ENCODE measurements at places on chromosomes 1 and 21. TPM values are rescaled to one million over a fixed set of nuclear protein-coding genes. Genes with fewer than 3 reads are reported as not detected.

- H3K4me3 ChIP-seq, result no peak overlapping the region
- H3K4me1 ChIP-seq, result peaks cover 4% of the 10 kb centered on the region
- no peaks in the 10 kb centered on the region for H3K36me3 ChIP-seq
- no peaks in the 10 kb centered on the region for H3K27me3 ChIP-seq
Observed at GRCh38 chr1:94676686-94677085, 135.1 kb upstream of the F3 start.

DNA sequence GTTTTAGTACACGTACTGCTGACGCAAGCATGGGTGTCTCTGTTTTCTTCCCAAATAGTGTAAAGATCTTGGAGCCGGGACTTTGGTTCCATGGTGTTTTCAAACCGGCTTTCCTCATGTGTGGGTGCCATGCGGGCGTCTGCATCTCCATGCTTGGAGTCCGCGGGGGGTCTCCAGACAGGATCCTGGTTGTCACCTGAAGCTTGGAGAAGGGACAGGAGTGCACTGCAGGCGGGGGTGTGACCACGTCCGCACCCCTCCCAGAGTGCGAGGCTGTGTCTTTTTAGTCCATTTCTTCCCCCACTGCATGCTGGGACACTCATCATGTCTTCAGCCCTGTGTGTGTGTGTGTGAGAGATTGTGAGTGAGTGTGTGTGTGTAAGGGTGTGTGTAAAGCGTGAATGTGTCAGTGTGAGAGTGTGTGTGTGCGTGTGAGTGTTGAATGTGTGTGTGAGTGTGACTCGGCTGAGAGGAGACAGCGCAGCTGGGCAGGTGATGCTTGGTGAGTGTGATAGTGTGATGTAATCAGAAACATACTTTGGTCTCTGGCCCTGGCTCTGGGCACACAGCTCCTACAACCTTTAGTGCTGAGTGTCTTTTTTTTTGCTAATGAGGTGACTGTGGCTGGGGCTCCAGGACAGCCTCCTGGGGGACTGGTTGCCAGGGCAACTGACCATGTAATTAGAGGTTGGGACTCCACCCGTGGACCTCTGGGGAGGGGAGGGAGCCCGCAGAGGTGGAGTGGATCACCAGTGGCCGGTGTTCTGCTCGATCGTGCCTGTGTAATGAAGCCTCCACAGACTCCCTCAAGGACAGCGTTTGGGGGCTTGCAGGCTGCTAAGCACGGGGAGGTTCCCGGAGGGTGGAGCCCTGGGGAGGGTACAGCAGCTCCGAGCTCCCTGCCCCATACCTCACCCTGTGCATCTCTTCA lies 55.1 kb downstream of the AGPAT3 start:
- H3K4me3 ChIP-seq, result no peak overlapping the region
- no peak overlapping the region for H3K27ac ChIP-seq
- H3K4me1 ChIP-seq, result peaks cover 49% of the 10 kb centered on the region

The BEST4 gene
- 6.0 TPM for polyA plus RNA-seq

The CNR2 gene
- not detected for polyA plus RNA-seq

DNA sequence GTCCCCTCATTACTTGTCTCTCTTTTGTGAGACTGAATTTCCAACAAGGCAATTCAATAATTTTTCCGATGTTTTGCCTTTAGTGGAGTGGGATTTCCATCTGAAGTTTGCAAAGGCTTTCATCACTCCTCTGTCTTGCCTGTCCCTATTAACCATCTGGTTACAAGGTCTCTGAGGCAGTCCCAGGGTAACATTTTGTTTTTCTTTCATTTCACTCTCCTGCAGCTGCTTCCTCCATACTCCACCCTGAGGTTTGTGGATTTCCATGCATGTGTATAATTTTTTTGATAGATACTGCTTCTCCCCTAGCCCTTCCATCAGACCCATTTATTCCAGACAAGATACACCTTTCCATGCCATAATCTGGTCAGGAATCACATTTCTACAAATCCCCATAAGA lies 366.8 kb downstream of the PTBP2 start:
- H3K4me3 ChIP-seq, result no peak overlapping the region
- no peaks in the 10 kb centered on the region for H3K27me3 ChIP-seq
- no peak for DNase-seq
- no peak overlapping the region for H3K27ac ChIP-seq
- H3K36me3 ChIP-seq, result no peaks in the 10 kb centered on the region
- peaks cover 13% of the 10 kb centered on the region for H3K4me1 ChIP-seq

- no peak overlapping the region for H3K4me3 ChIP-seq
- no peaks in the 10 kb centered on the region for H3K27me3 ChIP-seq
- H3K27ac ChIP-seq, result no peak overlapping the region
- peaks cover 20% of the 10 kb centered on the region for H3K36me3 ChIP-seq
Observed at GRCh38 chr1:28577738-28578536, 14.1 kb upstream of the RAB42 start.
